ENCODE measurements at places on chromosomes 12 and 14.

DNA sequence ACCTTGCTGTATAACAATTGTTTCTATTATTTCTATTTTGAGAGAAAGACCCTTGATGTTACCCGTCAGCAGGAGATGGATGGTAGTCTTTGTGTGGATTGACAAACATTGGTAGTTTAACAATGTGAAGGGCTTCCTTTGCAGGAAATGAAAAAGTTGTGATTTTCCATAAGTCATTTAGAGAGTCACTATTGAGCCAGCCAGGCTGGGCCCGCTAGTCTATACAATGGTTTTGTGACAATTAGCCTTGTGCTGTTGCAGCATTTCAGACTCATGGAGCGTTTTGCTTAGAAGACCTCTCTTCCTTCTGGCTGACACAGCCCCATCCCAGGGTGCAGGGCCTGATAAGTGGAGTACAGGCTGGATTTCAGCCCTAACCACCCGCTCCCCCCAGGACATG, 18.3 kb upstream of the SLC38A2 start:
- DNase-seq, result no peak

- no peak for DNase-seq
These were observed 69.7 kb downstream of the MGAT4C start for GRCh38 chr12:86186449-86186848.

DNA sequence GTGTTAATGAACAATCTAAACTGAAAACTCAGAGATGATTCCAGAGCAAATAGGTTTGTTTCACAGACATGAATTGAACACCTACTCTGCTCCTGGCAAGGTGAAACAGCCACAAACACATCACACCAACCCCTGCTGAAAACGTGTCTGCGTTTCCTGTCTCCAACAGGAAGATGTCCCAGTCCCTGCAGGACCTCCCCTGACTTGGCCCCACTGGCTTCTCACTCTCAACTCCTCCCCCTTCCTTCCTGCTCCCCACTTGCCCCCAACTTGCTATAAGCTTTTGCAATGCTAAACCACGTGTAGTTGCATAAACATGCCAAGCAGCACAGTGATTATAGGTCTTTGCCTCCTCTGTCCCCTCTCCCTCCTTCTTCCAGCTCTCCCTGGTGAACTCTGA, 567.6 kb downstream of the BCL11B start:
- no peak for DNase-seq

- no peak for DNase-seq
These were observed 56.4 kb downstream of the PPP2R5E start for GRCh38 chr14:63486738-63487137.

DNA sequence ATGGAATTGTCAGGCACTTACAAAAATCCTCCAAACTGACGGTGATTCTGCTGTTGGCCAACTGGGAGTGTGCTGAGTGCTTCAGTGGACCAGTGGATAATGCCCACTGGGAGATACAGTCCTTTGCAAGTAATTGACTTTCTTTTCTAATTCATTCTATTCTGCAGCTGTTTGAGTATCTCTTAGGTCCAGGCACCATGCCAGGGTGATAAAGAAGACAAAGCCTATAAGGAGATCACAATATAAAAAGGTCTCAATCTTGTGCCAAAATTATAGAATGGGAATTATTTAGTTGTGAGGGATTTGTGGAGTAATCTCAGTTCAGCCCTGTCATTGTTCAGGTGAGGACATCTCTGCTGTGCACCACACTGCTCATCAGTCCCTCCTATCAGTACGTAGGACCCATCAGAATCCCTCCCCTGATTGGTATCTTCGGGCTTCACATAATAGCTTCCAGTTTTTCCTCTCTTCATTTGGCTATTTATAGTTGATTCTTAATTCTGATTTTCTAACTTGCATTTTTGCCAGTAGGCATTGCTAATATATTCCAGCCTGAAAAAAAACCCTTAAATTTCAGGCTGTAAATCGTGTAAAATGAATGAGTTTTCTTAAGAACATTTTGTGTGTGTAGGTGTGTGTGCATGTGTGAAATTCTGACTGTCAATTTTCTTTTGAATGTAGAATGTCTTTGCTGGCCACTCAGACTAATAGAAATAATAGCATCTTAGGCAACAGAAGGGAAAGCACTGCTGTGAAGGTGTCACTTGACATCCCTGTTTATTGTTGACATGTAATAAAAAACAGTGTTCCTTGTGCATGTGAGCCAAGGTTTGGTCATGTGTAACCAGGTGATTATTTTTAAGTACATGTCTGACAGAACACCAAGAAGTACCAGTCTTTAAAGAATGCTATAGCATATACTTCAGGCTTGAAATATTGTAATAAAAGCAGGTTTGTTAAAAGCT, 457.6 kb upstream of the RGS6 start:
- no peak for DNase-seq

- DNase-seq, result no peak
These were observed 25.9 kb upstream of the NR2C1 start for GRCh38 chr12:95099270-95099790.

DNA sequence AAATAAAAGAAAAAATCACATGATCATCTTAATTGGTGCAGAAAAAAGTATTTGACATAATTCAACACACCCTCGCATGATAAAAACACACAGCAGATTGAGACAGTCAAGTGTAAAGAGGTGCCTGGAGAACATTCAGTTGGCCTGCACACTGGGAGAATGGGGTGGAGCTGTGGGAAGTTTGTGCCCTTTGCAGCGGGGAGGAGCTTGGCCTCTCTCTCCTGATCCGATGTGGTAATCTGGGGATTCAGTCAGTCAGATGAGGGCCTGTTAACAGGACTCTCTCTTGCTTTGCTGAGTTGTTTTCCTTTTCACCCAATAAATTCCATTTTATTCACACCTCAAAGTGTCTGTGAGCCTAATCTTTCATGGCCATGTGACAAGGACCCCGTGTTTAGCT, 5.9 kb downstream of the SERPINA6 start:
- no peak for DNase-seq

GRCh38 chr12:20527417-20528163, 159.3 kb downstream of the PDE3A start:
- no peak for DNase-seq

DNA sequence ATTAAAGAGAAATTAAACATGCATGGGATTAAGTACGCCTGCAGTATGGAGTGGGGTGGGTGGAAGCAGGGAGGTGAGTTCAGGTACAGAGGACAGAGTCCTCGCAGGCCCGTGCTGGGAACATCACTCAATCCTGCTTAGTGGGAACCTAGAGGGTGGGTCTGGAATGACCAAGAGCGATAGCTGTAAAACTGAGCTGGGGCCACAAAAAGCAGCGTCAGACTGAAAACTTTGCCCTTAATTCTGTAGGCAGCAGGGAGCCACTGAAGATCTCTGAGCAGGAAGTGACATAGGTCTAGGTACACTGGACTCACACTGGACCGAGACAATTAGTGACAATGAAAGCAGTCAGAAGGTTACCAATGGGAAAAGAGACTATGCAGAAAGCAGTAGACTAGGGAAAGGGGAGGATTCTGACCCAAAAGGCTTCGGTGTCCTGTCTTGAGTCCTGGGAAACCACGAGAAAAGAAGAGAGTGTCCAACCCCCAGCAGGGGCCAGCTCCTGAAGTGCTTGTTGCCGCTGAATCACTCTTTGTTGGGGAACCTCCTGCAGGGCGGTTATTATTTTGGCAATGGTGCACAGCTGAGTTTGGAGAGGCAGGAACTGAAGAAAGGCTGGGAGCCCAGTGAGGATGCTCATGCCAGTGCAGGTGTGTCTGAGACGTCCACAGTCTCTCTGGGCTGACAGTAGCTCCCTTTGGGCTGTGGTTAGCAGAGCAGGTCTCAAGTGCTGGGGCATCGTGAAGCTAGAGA, 97.4 kb downstream of the PLXNC1 start:
- DNase-seq, result no peak

GRCh38 chr14:52042371-52043289, 26.2 kb downstream of the NID2 start:
- no peak for DNase-seq

DNA sequence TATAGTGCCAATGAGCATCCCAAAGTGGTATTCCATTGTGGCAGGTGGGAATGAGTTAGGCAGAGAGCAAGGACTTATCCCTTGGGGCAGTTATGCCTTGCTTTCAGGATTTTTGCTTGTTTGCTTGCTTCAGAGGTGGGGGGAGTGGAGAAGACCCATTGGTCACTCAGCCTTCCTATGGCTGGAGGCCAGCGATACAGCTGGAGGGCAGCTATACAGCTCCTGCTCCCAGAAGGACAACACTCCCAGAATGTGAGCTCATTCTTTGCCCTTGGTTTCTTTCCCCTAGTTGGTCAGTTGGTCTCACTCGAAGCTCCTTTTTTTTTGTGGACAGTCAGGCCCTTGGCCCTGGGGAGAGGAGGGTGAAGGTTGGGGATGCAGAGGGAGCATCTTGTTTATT, 14.5 kb downstream of the KRT83 start:
- DNase-seq, result no peak

GRCh38 chr12:81203671-81204204, 125.9 kb downstream of the ACSS3 start:
- DNase-seq, result no peak

- no peak for DNase-seq
These were observed 91.7 kb downstream of the TMCC3 start for GRCh38 chr12:94558612-94559011.

- no peak for DNase-seq
These were observed 693.9 kb downstream of the MED13L start for GRCh38 chr12:115583591-115583990.

DNA sequence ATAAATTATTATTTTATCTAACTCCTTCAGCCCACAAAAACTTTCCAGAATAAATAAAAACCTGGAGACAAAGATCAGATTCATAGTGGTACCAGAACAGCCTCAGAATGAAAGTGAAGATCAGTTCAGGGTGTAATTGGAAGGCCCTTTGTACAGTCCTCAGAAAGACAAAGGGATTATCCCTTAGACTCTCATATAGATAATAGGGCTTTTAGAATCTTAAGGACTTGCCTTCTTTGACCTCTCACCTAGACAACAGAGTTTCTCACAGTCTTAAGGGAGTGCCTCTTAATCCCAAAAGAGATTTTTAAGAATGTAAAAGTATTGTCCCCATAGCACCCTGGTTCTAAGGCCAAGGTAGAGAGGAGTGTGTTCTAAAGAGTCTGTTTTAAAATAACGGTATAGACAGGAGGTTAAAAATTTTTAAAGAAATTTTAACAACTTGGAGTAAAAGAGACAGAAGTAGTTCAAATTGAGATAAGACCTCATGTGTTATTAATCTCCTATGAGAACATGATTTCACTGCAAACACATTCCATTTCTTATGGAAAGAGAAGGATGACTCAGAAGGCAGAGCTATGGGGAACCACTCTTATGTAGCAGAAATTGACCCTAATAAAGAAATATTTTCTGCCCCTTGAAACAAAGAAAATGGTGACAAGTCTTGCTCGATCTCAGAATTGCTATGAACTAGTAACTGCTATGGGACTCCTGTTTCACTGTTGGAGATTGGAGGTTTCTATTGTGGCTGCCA, 24.2 kb upstream of the NOVA1 start:
- no peak for DNase-seq

GRCh38 chr12:91104812-91105466, 6.4 kb downstream of the LUM start:
- DNase-seq, result no peak

GRCh38 chr12:83841620-83842019, 1071.0 kb downstream of the SLC6A15 start:
- no peak for DNase-seq

All from ELF-1 (cell line).